ENCODE measurements at places on chromosomes 12 and 14.

GRCh38 chr12:123265851-123266678 lies 5.6 kb downstream of the CDK2AP1 start:
- no peak for DNase-seq

DNA sequence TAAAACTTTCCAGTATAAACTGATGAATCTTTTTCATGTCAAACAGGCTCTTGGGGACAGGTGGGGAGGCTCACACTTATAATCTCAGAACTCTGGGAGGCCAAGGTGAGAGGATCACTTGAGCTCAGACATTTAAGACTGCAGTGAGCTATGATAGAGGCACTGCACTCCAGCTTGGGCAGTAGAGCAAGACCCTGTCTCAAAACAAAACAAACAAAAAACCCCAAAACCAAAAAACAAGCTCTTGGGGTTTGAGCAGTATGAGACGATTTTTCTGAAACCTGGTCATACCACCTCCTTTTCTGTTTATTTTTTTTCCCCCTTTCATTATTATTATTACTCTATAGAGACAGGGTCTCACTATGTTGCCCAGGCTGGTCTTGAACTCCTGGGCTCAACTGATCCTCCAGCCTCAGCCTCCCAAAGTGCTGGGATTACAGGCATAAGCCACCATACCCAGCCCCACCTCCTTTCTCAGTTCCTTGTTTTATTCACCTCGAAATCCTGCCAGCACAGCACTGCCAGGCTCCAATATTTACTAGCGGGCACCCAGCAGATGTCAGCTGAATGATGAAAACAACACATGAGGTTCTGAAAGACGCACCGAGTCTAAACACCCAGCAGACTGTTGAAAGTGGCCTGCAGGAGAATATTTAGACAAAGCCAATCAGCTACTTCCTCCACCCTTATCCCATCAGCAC lies 19.5 kb upstream of the CDK17 start:
- no peak for DNase-seq

- no peak for DNase-seq
These were observed 60.0 kb downstream of the FAR2 start for GRCh38 chr12:29208936-29209701.

DNA sequence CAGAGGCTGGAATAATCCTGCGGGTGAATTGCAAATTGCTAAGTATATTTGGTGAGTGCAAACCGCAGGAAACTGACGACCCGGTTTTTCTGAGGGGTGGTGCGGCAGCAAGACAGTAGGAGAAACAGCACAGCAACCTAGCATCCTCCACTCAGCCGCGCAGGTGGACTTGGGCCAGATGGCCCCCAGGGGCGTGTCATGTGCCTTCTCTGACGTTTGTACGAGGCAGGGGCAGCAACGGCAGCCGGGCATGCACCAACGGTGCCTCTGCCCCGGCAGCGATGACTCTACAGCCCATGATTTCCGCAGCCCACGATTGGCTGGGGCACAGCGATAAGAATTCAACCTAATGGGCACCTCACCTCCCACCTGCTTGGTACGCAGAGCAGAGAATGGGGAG lies 11.1 kb upstream of the CLEC2A start:
- no peak for DNase-seq

- DNase-seq: no peak
These were observed 16.9 kb downstream of the LRRK2 start for GRCh38 chr12:40241741-40242140.

DNA sequence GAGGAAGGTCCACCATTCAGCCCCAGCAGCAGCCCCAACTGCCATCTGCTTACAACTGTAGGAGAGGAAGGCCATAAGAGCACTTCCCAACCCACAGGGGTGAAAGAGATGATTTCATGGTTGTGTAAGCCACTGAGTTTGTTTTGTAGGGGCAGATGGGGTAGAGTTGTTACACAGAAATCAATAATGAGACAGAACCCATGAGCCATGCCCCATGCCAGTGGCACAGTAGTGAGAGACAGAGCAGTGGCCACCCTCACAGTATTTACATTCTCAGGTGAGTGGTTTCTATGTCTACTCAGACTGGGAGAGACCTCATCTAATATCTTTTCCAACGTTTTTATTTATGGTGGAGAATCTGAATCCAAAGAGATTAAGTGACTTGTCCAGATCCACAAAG lies 68.6 kb downstream of the NUAK1 start:
- DNase-seq: no peak

DNA sequence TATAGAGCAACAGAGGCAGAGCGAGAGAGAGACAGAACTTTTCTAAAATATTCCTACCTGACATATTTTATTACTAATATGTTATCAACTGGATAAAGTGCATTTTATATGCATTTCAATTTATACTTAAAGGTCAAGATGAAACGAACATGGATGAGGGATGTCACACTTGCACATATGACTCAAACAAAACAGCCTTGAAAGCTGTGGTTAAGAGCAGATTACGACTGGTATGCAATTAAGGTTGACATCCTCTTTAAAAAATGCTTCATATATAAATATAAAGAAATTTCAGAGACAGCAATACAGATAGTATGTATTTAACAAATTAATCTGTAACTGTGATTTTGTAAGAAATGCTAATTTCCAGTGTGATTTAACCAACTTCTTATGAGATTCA lies 52.5 kb downstream of the LMO3 start:
- DNase-seq: no peak

DNA sequence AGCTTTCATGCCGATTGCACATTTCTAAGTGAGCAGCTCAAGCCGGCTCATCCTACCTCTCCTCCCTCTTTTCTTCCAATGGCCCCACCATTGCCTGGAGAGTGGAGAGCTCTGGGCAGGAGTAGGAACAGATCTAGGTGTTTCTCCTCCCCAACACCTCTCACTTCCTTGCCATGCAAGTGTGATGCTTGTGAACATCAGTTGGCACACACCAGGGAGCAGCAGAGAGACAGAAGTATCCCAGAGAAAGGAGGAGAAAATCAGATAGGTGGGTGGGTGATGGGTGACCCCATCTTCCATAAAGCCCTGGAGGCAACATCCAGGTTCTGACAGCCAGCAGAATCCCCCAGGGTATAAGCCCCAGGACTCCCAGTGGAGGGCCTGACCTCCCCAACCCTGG lies 27.8 kb downstream of the NPC2 start:
- no peak for DNase-seq

GRCh38 chr14:104121142-104121541 lies 17.2 kb upstream of the KIF26A start:
- DNase-seq: no peak
